ENCODE measurements at places on chromosomes 5 and 9.

GRCh38 chr5:112983363-112983762 is 6.8 kb downstream of the DCP2 start:
- DNase-seq, result no peak

GRCh38 chr5:146515473-146516150 is 378 bp downstream of the GPR151 start:
- DNase-seq, result no peak

- no peak for DNase-seq
Observed at GRCh38 chr5:111495159-111495558, 17.2 kb downstream of the STARD4 start.

DNA sequence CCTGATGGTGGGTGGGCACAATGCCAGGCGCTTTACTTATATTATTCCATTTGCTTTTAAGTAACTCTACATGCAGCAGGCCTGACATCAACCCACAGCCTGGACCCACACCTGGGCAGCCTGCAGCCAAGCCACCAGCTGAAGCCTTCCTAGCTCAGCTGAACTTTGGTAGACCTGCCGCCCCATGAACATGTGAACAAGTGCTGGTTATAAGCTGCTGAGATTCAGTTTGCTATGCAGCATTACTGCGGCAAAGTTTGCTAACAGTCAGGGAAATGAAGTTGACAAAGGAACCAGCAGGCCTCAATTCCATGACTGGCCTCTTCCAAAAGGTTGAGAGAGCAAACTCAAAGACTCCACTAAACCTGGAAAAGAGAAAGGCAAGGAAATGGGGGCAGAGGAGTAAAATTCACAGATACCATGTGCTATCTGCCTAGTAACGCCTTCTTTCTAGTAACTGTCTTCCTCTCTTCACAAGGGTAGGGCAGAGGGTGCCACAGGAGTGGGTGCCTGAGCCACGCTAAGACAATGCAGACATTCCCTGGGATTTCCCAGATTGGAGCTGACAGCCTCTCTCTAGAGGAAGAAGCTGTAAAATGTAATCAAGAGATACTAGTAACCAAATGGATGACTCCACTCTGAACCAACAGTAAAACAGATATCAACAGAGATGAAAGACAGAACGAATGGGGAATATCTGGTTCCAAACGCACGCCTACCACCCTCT is 2.9 kb downstream of the BOD1 start:
- no peak for DNase-seq

DNA sequence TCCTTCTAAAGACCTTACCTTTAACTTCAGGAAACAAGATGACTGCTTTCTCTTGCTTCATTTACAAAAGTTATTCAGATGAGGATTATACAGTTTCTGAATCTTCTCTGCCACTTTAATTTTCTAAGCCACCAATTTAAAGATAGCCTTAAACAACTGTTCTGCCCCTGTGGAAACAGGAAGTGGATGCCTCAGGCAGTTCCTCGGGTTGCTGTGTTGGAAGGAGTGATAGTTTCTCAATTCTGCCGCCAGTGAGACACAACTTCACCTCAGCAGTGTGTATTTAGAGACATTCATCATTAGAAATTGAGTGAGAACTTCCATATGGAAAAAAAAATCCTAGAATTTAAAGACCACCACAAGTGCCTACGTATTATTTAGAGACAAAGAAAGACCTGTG is 475.1 kb upstream of the WWC1 start:
- no peak for DNase-seq

DNA sequence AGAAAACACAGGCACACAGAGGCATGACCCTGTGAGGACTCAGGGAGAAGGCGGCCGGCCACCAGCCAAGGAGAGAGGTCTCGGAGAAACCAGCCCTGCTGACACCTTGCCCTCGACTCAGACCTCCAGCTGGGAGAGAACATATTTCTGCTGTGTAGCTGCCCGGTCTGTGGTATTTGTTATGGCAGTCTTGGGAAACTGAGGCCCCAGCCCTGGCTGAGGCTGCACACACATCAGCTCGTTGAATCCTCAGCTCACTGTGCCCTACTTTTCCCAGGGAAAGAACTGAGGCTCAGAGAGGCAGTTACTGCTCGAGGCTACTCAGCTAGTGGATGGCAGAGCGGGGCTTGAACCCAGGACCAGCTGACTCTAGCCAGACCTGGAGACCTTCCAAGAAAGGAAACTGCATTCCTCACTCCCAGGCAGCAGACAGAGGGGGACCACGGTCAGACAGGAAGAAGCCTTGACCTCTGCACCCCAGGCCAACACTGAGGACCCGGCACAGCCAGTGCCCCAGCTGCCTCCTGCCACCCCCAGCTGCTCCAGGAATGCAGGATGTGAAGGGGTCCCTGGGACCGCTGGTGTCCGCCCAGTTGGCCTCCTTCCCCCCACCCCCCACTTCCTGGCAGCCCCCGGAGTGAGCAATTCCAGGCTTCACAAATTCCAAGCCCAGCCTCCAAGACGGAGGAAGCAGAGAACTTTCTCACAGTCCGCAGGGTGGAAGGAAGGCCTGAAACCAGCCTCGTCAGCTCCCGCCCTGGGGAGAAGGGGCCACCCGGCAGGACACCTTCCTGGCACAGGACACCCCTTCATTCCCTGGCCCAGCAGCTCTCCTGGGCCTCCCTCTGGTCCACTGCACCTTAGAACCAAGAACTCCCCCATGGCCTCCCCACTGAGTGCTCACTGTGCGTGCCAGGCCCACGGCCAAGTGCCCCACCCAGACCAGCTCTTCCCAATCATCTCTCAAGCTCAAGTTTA is 69.9 kb downstream of the LRSAM1 start:
- no peak for DNase-seq
